ENCODE measurements at places on chromosomes 6 and 20.

DNA sequence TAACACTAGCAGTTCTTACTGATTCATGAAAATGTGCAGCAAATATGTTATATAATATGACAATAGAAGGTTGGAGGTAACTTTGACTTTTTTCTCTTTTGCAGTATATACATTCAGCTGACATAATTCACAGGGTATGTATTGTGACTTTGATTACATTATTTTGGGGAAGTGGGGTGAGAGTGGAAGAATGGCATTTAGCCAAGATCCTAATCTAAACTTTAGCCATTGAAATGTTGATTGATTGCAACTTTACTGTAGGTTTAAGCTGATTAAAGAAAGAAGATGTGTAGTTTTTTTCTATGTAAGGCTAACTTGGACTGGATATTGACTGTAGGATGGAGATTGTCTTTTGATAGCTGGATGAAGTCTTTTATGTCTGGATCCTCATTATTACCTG lies 46.0 kb downstream of the MAPK14 start:
- no peak for DNase-seq

DNA sequence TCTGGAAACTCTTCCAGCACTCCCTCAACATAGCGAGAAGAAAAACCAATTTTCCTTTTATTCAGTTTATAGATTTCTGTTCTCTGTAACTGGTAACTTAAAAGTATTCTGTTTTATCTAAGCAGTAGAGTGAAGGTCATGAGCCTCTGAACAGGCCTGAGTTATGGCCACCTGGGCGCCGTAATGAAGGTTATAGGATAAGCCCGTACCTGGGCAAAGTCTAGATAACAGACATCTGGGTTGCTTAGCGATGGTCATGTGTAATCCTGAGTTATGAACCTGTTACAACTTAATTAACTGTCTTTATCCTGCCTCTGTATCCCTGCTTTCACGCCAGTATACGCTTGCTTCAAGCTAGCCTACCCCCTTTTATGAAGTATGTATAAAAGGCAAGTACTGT lies 13.0 kb upstream of the FAM217A start:
- DNase-seq, result no peak

- no peak for DNase-seq
Observed at GRCh38 chr6:40274058-40274457, 313.1 kb downstream of the LRFN2 start.

DNA sequence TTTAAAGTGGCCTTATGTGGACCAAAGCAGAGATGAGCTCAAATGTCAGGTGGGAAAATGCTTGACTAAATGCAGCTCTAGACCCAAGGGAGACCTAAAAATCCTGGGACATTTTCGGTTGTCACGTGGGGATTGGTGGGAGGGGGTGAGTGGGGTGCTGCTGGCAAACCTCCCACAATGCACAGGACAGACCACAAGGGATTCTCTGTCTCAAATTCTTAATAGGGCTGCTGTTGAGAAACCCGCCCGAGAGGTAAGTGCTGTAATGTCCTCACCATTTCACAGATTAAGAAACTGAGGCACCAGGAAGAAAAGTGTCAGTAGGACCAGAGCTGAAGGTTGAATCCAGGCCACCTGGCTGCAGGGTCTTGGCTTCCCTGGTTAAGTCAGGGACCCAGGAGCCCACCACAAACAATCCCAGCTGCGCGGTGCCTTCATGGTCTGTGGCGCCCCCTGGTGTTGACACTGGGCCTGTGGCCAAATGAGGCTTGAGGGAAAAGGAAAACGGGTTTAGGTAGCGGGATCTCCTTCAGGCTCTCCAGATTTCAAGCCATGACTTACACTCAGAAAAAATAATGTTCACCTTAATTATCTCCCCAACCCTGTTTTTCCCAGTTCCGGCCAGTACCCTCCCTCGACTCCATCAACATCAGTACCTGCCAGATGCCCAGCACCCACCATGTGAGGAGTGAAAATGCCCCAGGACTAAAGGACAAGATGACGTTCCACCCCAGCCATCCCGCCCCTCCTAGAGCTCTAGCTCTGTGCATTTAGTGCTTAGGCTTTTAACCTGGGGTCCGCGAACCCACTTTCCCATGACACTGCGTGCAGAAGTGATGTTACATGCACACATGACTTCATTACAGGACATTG lies 7.2 kb downstream of the HLA-G start:
- DNase-seq, result peak; percentile 57

- no peak for DNase-seq
Observed at GRCh38 chr6:90412538-90413369, 116.1 kb upstream of the BACH2 start.

DNA sequence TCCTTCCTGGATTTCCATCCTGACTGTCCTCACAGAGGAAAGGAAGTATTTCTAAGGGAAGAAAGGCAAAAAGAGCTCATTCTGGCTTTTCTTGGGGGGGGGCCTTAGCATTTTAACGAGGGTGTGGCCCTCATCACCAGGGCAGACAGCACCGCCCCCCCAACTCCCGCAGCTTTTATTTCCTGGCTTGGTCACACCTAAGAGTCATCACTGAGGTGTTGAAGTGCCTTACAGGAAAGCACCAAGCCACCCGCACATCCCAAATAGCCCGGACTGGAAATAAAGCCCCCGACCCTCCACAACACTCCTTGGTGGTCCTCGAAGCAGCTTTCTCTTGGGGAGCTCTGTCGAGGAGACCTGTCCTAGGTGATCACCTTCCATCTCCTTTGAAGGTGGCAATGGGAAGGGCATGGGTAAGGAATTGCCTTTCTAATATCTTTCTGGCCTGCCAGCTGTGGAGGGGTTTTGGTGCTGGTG lies 1.3 kb downstream of the PTK7 start:
- DNase-seq, result no peak

GRCh38 chr6:161318456-161318855 lies 44.6 kb upstream of the AGPAT4 start:
- DNase-seq, result no peak

- no peak for DNase-seq
Observed at GRCh38 chr20:50824137-50824536, 29.3 kb downstream of the BCAS4 start.

GRCh38 chr6:166955865-166956443 lies 396 bp downstream of the RNASET2 start:
- DNase-seq, result no peak

- no peak for DNase-seq
Observed at GRCh38 chr6:51339108-51339507, 520.4 kb downstream of the TFAP2B start.

GRCh38 chr6:130964289-130964688 lies 98.8 kb downstream of the EPB41L2 start:
- no peak for DNase-seq

DNA sequence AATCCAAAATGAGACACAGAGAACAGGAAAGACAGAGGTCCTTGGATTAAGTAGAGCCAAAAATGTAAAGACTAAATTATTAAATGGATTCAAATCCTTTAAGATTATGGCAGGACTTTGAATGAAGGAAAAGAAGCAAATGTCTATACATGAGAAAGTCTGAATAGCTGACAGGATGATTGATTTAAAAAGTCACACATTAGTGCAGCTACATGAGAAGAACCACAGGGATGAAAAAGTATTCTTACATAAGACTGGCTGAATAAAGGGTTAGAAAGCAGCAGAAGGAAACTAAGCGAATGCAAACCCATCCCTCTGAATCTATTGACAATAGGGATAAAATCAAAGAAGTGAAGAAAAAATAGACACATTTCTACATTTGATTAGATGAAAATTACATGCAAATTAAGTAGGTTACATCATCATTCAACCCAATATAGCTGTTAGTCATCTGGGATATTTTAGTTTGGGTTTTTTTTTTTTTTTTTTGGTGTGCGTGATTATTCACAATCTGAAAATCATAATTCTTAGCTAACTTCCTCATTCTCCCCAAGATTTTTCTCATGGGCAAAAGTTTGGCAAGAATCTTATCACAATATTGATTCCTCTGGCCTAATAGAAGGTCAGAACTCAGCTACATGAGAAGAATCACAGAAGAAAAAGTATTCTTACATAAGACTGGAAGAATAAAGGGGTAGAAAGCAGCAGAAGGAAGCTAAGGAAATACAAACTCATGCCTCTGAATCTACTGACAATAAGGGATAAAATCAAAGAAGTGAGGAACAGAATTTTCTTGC lies 845.4 kb downstream of the HACE1 start:
- no peak for DNase-seq

- DNase-seq, result no peak
Observed at GRCh38 chr6:132892929-132893771, 78.8 kb downstream of the RPS12 start.

DNA sequence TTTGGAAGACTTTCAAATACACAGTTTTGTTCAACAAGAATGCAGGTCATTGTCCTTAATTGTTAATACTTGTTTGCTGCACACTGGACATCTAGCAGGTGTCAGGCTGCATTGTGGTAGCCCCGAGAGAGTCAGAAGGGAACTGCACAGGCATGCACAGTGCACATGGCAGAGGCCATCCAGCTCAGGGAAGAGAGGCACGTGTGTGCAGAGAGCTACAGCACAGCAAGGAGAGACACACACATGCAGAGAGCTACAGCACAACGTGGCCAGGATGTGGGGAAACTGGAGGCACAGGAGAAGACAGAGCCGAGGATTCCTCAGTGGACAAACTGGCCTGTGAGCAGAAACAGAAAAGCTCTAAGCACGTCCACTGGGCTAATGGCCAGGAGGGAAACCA lies 272.0 kb downstream of the SMOC2 start:
- DNase-seq, result no peak

DNA sequence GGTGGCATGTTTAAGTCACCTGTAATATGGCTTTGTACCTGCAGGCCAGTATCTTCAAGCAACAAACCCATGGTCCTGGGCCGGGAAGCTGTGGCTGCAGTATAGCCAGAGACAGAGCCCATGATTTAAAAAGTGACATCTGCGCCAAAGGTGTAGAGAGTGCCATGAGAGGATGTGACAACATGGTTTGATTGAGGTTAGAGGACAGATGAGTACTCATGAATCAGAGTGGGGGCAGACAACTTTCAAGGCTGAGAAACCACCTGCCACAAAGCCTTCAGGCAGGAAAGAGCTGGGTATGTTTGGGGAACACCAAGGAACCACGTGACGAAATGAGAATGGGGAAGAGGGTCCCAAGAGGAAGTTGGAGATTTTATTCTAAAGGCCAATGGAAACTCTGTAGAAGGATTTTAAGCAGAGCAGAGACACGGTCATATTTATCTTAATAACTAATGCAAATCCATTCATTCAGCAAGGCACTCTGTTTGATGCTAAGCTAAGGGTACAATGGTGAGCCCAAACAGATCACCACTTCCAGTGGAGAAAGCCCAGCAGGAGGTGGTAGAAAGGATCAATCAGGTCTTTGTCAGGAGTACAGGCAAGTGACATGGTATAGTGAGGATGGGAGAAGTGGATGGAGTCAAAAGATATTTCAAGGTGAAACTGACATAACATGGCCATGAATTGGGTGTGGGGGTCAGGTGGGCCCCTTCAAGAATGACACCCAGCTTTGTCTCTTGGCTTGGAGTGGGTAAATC lies 3.4 kb upstream of the MICAL1 start:
- no peak for DNase-seq

GRCh38 chr20:14142171-14142570 lies 146.9 kb downstream of the MACROD2 start:
- no peak for DNase-seq

GRCh38 chr6:124200661-124201060 lies 397.0 kb downstream of the NKAIN2 start:
- DNase-seq, result no peak

DNA sequence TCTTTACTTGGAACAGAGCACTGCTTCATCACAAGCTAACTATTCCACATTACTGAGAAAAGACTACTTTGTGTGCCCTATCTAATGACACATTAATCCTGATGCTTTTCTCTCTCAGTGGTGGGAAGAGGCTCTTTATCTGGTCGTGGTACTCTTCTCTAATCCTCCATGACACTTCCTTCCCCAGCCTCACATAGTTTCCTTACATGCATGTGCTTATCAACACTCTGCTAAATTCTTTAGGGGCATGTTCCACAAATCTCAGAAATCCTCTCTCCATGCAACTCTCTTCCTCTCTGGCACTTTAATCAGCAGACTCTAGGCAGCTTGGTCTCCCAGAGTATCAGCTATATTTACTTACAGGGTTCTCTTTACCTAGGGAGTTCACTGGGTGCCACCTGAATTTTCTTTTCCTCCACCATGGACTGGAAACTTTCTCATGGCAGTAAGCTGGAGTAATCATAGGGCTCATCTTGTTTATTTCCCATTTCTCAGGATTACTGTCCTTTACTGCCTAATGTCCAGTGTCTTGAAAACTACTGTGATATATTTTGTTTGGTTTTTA lies 27.0 kb upstream of the SLC22A2 start:
- DNase-seq, result no peak

- peak; percentile 18 for DNase-seq
Observed at GRCh38 chr6:27096834-27097511, 150.5 kb upstream of the PRSS16 start.

GRCh38 chr6:122838060-122838780 lies 49.2 kb downstream of the SMPDL3A start:
- no peak for DNase-seq

DNA sequence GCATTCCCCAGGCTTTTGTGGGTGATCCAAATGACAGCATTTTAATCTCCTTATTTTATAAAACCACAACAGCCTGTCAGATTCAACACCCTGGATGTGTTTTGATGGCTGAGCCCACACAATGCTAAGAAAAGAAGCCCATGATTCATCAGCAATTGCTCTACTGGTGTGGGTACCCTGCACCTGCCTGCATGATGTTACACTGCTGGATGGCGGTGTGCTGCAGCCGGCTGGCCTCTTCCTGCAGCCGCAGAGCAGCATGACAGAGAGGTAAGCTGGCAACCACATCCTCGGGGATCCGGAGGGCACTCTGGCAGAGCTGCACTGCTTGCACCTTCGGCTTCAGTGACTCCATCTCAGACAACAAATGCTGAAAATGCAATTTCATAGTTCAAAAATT lies 327.5 kb downstream of the SYNE1 start:
- DNase-seq, result peak; percentile 47

DNA sequence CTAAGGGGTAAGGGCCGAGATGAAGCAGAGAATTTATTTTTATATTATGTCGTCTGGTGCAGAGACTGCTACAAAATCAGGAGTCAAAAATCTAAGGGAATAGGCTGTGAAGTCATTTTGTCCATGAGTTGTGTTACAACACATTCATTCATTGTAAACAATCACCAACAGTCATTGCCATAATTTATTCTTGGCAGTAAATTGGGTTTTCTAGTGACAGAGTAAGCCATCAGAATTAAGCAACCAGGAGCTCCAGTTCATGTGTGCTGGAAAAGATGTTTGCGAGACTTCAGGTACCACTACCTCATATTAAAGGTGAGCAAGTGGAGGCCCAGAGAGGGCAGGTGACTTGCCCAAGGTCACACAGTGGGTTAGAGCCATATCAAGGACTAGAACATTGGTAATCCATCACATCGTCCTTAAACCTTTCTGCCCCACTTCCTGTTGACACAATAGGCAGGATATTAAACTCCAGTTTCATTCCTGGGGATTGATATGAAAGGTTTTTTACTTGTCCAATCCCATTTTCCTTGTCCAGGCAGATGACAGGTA lies 46.0 kb downstream of the E2F3 start:
- DNase-seq, result no peak

DNA sequence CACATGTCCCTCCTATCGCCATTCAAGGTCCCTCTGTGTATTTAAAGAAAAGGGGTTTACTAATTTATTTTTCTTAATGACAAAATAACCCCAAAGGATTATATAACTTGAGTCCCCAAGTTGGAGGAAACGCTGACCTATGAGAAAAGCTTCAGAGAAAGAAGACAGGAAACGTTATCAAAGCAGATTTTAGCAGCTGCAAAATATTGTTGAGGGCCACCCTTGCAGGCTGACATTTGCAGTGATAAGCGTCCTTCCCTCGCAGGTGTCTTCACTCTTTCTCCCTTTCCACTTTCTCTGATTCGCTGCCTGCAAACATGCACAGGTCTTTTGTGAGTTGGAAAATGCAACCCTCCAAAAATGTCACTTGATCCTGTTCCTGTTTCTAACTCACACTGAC lies 103.2 kb upstream of the RIPOR2 start:
- no peak for DNase-seq
